ENCODE measurements at places on chromosomes 2 and 18.

- DNase-seq, result no peak
Measured at GRCh38 chr2:112947374-112947773, 30.4 kb upstream of the IL36G start.

DNA sequence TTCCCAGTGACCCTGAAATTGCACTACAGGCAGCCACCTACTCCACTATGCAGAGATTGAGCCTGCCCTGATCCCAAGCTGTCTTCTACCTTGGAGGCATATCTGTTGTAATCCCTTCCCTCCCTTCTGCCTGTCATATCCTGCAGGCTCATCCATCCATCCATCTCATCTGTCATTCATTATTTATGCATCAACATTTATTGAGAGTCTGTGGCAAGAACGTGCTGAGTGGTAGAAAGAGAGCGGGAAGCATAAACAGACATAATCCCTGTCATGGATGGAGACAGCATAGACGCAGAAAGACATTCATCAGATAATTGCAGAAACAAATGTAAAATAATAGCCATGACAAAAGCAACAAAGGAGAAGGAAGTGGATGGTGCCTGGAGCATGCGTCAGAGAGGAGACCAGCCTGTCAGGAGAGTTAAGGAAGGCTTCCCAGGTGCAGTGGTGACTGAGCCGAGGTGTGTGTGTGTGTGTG, 110.7 kb upstream of the STPG4 start:
- no peak for DNase-seq

DNA sequence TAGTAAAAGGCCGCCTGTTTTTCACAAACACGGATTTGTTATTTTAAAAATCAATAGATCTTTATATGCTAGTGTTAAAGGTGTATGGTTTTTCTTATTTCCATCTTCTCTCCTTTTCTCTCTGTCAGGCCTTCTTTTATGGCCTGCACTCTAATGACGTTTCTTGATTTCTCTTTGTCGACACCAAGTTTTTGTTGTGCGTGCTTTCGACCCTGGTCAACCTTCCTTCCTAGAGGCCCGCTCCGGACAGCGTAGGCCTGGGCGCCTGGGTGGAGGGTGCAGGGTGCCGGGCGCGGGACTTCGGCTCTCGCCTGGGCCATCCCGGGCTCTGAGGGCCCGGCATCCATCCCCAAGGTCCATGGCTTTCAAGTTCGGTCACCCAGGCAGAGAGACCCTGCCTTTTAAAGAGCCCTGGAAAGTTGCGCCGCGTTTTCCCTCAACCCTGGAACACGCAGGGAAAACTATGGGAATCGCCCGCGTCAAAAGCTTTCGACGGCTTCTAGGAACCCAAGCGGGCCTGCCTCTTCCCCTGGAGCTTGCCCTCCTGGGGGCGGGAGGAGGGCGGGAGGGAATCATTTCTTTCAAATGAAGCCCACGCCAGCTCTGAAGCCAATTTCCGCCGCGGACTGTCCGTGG, 4.1 kb upstream of the SATB2 start:
- no peak for DNase-seq

GRCh38 chr2:147614471-147614870, 230.4 kb upstream of the ACVR2A start:
- DNase-seq, result no peak

- DNase-seq, result no peak
Measured at GRCh38 chr18:43115076-43115921, at the start of gene RIT2. TSS of gene RIT2 (minus strand) at chr18:43115685.

DNA sequence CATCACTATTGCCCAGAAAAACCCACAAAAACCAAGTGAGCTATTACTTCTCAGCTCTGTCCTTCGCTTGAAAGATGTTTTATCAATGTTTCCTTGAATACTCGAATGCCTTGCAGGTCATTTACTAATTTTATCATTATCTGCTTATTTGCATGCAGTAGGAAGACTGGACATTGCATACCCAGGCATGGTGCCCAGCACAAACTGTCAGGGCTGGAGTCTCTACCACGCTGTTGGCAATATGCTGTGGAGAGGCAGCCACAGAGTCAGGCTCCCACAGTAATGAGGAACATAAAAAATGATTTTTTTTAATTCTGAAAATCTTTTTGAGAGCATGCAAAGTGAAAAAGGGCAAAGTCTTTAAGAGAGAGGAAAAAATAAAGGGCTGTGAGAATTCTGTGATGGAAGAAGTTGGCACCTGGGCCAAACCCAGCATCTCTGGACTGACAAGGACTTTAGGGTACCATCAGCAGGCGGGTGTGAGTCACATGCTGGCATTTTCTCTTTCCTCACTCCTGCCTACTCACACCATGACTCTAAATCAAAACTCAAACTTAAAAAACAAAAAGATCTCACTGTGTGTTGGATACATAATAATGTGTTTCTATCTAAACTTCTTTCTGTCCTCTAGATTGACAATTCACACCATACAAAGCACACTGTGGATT, 709.8 kb upstream of the FANCL start:
- no peak for DNase-seq

DNA sequence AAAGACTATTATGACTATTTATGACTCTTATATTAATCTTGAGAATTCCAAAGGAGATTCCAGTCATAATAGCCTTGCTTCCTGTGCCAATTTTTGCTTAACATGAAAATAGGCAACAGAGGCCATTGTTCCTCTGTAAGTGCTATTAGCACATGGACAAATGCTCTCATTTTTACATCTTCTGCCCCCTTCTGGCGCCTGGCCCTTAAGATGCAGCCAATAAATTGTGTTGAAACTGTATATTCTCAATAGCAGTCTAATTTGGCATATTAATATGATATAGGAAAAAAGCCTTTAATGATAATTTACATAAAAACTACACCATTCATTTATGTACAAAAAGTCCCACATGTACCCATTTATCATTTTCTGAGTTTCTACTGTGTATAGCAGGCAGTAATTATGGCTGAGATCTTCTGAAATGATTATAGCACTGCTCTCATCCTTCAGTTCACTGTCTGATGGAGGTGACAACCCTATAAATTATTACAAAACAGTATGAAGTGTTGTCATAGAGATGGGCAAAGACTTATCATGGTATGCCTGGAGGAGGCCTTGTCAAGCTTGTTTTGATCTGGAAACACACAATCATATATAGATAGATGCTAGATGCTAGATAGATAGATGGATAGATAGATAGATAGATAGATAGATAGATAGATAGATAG, 613.3 kb downstream of the TSN start:
- no peak for DNase-seq

DNA sequence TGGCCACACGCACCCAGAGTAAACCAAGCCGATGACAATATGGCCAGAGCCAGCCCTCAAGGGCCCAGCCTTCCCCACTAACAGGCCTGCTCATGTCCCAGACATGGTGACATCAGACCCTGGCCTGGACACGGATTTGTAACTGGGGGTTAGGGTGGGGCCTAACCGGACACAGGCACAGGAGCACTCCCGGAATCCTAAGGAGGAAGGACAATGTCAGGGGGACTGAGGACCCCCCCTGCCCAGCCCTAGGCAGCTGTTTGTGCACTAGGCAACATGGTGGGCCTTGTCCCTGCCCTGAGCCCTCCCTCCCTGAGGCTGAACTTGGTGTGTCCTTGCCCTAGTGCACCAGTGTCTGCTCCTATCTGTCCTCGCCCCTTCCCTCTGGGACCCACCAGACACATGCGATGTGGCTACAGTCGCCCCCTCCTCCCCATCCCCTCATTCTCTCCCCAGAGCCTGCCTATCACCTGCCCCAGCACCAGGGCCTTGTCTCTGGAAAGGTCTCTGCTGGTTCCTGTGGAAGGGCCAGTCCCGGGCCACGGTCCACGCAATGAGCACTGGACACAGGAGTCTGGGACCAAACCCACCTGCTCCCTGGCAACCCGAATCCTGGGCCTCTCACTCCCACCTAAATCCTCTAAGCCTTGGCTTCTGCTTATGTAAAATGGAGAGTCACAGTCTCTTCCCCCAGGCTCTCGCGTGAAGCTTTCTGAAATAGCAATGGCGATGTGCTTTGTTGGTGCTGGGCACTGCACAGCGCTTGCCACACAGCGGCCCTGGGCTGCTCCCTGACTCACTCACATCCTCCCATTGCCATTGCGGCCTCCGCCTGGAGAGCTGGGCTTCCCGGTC, 76.5 kb upstream of the RAB6C start:
- no peak for DNase-seq

DNA sequence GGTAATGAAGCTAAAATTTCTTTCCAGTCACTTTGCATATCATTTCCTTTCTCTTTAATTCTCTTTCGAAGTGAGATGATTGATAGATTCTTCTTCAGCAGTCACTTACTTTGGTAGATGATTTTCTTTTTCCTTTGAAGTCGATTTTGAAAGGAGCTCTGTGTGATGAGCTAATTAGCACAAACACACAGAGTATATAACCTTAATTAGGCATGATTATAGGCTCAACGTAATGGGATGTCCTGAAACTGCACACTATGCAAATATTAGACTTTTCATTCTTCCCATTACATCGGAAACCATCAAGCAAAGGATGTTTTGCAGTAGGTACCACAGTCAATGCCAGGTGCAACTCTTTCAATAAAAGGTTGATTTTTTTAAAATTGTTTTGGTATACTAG, 6.4 kb upstream of the CTLA4 start:
- no peak for DNase-seq

Data from stimulated activated CD4-positive, alpha-beta T cell treated with anti-CD3 and anti-CD28 coated beads, TNF-alpha, amount 100 ng/mL, for 48 hours (primary cell).